NCI-H1105 (cell line): ENCODE measurements at places on chromosomes 1 and 21.

DNA sequence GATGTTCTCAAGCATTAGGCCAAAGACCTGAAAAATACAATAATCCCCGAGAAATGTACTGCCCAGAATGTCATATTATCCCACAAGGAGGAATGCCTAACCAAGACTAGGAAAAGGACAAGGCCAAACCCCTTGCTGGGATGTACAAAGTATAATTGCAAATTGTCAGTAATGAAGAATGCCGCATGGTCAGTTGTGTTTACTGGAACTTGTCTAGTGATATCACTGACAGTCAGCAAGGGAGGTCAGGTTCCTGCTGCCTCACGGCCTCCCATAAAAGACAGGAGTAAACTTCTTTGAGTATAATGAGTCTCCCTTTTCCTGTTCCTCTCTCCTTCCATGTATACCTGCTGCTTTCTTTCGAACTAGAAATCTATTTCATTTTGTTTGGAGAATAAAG, 222.8 kb downstream of the RHOU start:
- DNase-seq, result no peak

DNA sequence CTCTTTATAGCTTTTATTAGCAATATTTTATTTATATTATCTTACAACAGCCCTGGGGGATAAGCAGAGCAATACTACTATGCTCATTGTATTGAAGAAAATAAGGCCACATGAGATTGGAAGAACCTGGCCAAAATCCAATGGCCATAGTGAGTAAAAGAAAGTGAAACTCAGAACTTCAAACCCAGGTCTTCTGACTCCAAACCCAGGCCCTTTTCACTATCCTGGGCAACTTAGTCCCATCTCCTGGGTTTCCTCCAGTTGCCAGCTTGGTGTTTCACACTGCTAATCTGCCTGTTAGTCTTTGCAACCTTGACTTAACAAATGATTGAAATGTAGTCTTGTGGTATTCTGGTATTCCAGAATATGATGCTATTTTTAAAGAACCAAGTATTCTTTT, 22.4 kb upstream of the EXO1 start:
- no peak for DNase-seq

- DNase-seq, result no peak
Measured at GRCh38 chr1:167447521-167448136, 70.7 kb downstream of the CD247 start.

GRCh38 chr21:28235169-28235895, 757.3 kb downstream of the LTN1 start:
- DNase-seq, result no peak

DNA sequence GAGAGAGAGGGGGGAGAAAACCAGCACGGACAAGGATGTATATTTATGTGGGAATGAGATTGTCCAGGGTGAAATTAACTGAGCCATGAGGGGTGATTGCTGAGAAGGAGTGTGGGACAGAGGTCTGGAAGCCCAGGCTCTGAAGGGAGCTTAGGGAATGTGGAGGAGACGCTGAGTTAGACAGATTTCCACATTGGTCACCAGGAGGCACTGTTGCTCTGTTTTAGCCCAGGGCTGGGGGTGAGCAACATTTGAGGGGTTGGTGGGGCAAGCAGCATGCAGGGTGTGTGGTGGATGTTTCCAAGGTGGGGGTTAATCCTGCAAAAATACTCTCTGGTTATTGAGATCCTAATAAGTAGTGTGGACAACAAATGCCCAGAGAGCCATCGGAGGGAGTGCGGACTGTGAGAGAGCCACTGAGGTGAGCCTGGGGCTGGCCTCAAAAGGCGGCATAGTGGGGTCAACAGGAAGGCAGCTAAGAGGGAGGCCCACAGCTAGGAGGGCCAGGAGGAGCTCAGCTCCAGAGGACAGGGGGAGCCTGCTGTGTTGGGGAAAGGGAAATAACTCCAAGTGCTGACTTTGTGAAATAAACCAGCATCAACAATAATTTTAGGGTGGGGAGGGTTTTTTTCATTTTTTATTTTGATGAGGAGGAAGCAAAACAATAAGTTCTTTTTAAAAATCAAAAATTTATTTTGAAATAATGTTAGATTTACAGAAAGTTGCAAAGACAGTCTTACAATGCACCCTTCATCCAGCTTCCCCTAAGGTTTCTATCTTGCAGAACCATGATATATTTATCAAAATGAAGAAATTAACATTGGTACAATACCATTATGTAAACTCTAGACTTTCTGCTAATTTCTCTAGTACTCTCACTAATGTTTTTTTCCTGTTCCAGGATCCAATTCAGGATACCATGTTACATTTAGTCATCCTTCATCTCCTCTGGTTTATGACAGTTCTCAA, 82.8 kb upstream of the CD34 start:
- no peak for DNase-seq

GRCh38 chr1:150383631-150384324, 19.8 kb downstream of the RPRD2 start:
- DNase-seq, result no peak

GRCh38 chr1:61050541-61051442, 31.6 kb upstream of the NFIA start:
- peak; percentile 65 for DNase-seq

- DNase-seq, result no peak
Measured at GRCh38 chr1:150963321-150964163, 11.1 kb downstream of the CERS2 start.

- no peak for DNase-seq
Measured at GRCh38 chr1:180951836-180952656, 39.3 kb downstream of the KIAA1614 start.

- DNase-seq, result no peak
Measured at GRCh38 chr1:48645883-48646282, 130.8 kb downstream of the BEND5 start.

GRCh38 chr1:153543736-153544135, 1.9 kb downstream of the S100A4 start:
- no peak for DNase-seq

GRCh38 chr1:111988743-111989453, 570 bp downstream of the KCND3 start:
- no peak for DNase-seq

GRCh38 chr1:184986250-184986649, 11.9 kb upstream of the NIBAN1 start:
- no peak for DNase-seq

DNA sequence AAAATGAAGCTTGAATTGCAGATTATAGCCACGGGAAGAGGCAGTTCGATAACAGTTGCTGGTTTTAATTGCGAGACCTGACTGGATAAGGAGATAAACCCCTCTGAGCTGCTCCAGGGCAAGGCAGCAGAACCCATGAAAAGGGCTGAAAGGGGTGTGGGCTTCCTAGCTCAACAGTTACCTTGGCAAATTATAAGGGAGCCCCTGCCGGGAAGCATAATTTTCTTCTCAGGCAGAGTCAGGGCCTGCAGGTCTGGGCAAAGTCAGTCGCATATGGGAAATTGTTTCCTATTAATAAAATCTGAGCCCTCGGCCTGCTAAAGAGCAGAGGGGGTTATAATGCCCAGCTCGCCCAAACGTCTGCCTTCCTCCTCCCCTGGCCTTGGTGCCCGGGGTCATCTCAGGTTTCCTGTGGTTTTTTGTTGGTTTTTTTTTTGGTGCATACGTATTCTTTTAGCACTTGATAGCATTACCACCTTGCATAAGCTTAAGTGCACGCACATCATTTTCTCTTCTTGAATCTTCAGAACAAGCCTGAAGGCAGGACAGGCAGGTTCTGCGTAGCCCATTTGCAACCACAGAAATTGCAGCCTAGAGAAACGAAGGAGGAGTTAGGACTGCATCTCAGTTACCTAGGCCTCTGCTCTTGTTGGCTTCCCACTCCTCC, 33.9 kb upstream of the SELENON start:
- peak; percentile 74 for DNase-seq

GRCh38 chr21:45598109-45598508, 45.4 kb upstream of the PCBP3 start:
- no peak for DNase-seq

- no peak for DNase-seq
Measured at GRCh38 chr1:1527092-1527816, 13.2 kb downstream of the TMEM240 start.

GRCh38 chr1:82934074-82934473, 1064.9 kb downstream of the TTLL7 start:
- DNase-seq, result peak; percentile 34

GRCh38 chr1:24216276-24217074, 29.4 kb upstream of the IFNLR1 start:
- DNase-seq, result peak; percentile 86

DNA sequence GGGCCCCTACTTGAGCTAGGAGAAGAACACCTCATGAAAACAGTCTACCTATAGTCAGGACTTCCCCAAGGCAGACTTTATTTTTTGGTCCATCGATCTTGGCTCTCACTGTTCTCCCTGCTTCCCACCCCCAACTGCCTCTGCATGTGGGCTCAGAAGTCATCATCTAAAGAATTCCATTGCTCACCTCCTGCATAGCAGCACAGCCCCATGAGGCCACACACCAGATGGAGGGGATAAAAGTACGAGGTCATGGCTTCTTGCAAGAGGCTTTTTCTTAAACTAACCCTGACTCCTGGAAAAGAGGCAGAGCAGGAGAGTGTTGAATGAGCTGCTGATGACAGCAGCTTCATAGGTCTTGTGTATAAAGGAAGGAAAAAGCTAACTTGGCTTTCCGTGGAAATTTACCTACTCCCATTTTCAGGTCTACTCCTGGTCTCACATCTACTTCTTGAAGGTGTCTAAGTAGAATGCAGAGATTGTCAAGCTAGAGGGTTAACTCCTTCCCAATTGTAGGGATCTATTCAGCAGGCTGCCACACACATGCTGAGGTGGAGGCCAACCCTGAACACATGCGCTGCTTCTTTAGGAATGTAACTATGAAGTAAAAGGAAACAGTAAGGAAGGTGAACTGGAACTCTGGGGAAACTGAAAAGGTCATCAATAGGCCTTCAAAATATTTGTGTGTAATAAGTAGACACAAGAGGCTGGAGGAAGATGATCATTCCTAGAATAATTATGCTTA, 18.7 kb downstream of the WNT2B start:
- DNase-seq, result no peak

DNA sequence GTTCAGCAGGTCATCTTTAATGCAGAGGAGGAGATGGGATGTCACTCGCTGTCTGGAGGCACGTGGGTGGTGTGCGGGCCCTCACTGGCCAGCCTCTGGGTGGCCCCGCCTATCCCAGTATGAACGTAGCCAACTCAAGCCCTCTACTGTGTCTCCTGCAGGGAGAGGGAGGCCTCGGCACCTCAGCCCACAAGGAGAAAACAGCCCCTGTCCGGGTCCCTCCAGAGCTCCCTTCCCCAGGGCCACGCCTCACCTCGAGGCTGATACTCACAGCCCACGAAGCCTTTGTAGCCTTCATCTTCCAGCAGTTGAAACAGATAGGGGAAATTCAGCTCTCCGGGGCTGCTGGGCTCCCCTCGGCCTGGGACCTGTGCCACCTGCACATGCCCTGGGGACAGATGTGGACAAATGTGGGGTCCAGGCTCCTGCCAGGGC, 2.6 kb downstream of the HYI start:
- no peak for DNase-seq

GRCh38 chr1:9733160-9733789, 81.7 kb downstream of the PIK3CD start:
- DNase-seq, result no peak

- DNase-seq, result no peak
Measured at GRCh38 chr21:46411236-46411635, 47.5 kb upstream of the DIP2A start.

DNA sequence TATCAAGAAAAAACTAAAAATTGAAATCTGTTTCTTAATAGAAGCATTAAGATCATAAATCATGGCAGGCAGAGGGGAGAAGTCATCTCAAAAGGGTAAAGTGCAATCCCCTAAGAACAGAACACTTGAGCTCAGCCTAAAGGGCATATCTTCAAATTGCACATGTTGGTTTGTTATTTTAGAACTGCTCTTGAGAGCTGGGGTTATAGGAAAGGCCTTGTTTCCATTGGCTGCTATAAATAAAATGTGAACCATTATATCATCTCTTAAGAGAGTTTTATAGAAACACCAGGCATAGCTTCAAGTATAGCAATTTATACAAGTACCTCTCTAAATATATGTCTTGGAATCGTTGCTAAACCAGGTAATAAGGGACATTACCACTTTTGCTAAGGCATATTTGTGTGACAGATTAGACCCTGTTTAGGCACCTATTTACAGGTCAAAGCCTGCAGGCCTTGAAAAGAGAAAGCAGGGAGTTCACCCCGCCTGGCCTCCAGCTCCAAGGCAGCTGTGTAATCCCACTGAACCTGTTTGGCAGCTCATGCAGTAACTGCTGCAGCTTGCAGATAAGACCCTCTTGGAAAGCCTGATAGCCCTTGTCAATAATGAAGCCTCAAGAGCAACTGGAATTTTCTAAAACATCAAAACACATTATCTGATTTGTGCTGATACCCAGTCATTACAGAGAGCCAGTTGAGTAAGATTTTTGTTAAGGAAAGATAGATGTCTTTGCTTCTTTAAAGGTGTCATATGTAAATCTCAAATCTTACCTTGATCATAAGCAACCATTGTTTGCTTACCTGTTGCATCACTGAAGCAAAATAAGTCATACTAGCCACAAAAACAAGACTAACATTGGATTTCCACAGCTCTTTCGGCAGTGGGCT, 24.2 kb upstream of the SYDE2 start:
- DNase-seq, result peak; percentile 90

GRCh38 chr1:178644308-178645120, 80.5 kb upstream of the RALGPS2 start:
- DNase-seq, result peak; percentile 1

DNA sequence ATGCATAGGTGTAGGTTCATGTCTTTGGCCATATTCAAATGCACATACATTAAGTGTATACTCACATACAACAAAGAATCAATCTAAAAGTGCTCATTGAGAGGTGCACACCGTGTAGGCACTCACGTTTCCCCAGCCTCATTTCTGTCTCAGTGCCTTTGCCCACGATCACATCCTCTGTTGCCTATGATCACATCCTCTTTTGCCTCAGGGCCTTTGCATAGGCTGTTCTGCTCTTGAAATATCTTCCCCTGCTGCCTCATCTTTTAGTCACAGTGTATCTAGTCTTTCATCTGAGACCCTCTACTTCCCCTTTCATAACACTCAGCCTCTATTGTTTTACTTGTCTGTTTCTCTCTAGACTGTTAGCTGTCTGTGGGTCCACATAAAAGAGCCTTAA, 69.3 kb downstream of the FOXD2 start:
- DNase-seq, result no peak

GRCh38 chr21:36381841-36382589, 3.2 kb upstream of the CHAF1B start:
- no peak for DNase-seq

- DNase-seq, result no peak
Measured at GRCh38 chr1:221829327-221830015, 87.6 kb upstream of the DUSP10 start.

- no peak for DNase-seq
Measured at GRCh38 chr1:89529196-89529595, 4.6 kb downstream of the LRRC8B start.
